ENCODE measurements at places on chromosomes 3 and 15.

- no peak for DNase-seq
These were observed 59.6 kb upstream of the CASR start for GRCh38 chr3:122123850-122124249.

GRCh38 chr3:109154979-109155378, 18.5 kb downstream of the C3orf85 start:
- no peak for DNase-seq

GRCh38 chr15:36156879-36157427, 422.5 kb upstream of the CDIN1 start:
- DNase-seq: peak; percentile 86

DNA sequence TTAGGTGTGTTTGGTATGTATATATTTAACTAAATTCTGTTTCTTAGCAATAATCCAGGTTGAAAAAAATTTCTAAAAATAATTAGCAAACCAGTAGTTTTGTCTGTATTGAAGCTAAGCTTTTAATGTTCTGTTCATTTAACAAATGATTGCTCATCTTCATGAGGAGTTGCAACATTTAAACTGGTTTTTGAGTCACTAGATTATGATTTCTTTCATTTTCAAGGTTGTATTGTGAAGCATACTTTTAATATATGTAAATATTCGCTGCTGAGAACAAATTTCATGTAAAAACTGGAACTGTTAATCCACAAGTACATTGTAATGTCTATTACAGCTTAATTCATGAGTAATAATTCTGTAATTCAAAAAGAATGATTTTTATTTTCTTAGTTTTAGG, 192.7 kb downstream of the MBNL1 start:
- no peak for DNase-seq

- DNase-seq: no peak
These were observed 13.0 kb downstream of the DNAJB8 start for GRCh38 chr3:128453501-128454309.

GRCh38 chr15:76209523-76209922, 101.7 kb downstream of the ETFA start:
- no peak for DNase-seq

GRCh38 chr15:75107908-75108838, 84.8 kb downstream of the PPCDC start:
- peak; percentile 36 for DNase-seq

DNA sequence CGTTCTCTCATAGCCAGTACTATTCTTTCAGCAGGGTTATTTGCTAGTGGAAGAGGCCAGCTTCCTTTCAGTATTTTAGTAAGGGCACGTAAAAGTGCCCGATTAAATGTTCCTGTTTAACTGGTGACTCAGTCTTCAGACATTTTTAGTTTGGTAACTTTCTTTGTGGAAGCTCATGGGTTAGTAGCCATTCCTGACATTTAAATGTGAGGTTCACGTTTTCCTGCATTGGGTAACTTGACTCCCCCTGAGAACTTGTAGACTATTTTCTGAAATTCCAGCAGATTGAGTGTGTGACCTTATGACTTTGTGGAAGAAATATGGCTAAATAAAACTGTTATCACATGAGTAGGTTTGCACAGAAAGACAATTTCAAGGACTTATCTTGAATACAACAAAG, 16.9 kb downstream of the ABHD2 start:
- no peak for DNase-seq
